H1 (cell line): ENCODE measurements at places on chromosomes 11 and 22. TPM values are rescaled to one million over a fixed set of nuclear protein-coding genes. Genes with fewer than 3 reads are reported as not detected.

Gene BEST1
- total RNA-seq: 0.22 and 0.23 TPM in 2 replicates

Gene POLD3
- 29.3 and 30.5 TPM in 2 replicates for total RNA-seq

Gene SMC1B
- not detected in 2 replicates for total RNA-seq

Gene VWCE
- 12.3 and 14.5 TPM in 2 replicates for total RNA-seq

Gene ILK
- 91.4 and 103 TPM in 2 replicates for total RNA-seq
